ENCODE measurements at places on chromosomes 13 and 19.

DNA sequence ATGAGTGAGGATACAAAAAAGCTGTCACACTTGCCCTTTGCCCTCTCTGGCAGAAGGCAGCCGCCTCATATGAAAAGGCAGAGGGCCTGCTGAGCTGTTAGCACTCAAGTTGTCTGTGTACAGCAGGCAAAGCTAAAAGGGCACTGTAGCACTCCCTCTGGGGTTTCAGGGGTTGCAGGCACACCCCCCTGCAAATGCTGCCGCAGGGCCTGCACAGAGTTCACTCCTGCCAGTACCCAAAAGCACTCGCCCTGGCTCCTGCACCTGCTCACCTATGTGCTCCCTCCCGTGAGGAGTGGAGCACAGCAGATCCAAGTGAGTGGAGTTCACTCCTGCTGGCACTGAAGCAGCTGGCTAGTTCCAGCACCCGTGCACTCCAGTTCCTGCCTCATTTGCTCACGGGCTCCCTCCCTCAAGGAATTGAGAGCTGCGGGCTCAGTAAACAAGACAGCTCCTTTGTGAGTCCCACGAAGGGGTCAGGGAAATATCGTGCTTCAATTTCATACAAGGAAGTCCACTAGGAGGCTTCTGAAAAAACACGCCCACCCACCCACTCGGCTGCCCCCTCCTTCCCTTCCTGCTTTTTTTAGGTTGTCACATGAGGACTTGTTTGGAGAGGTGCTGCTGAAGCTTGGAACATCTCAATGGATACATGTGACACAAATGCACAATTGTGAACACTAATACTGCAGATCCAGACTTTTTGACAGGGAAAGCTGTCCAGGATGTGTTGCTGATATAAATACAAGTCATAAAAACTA, 9.9 kb upstream of the RCBTB2 start:
- no peak for DNase-seq

GRCh38 chr19:50695251-50696093, 24.1 kb downstream of the SHANK1 start:
- no peak for DNase-seq

DNA sequence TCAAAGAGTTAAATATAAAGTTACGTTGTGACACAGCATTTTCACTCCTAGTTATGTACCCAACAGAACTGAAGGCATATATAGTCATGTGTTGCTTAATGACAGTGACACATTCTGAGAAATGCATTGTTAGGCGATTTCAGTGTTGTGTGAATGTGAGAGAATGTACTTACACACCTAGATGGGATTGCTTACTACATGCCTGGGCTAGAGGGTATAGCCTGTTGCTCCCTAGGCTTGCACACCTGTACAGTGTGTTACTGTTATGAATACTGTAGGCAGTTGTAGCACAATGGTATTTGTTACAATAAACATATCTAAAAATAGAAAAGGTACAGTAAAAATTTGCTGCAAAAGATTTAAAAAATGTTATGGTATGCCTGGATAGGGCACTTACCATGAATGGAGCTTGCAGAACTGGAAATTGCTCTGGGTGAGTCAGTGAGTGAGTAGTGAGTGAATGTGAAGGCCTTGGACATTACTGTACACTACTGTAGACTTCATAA, 89.2 kb downstream of the DHRS12 start:
- DNase-seq: no peak

- DNase-seq: no peak
Observed at GRCh38 chr13:25330541-25330940, 29.1 kb downstream of the NUP58 start.

DNA sequence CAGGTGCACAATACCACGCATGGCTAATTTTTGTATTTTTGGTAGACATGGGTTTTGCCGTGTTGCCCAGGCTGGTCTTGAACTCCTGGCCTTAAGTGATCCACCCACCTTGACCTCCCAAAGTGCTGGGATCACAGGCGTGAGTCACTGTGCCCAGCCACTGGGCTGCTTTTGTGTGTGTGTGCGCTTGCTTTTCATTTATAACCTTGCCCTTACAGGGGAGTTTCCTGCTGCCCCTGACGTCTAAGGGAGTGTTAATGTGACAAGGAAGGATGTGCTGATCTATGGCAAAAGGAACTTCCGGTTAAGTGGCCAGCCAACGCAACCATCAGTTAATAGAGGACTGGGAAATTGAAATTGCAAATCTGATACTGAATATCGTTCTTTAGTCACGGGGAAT, 57.7 kb downstream of the ING1 start:
- DNase-seq: no peak

All from H54 (cell line).